ENCODE measurements at places on chromosomes 12 and 14.

DNA sequence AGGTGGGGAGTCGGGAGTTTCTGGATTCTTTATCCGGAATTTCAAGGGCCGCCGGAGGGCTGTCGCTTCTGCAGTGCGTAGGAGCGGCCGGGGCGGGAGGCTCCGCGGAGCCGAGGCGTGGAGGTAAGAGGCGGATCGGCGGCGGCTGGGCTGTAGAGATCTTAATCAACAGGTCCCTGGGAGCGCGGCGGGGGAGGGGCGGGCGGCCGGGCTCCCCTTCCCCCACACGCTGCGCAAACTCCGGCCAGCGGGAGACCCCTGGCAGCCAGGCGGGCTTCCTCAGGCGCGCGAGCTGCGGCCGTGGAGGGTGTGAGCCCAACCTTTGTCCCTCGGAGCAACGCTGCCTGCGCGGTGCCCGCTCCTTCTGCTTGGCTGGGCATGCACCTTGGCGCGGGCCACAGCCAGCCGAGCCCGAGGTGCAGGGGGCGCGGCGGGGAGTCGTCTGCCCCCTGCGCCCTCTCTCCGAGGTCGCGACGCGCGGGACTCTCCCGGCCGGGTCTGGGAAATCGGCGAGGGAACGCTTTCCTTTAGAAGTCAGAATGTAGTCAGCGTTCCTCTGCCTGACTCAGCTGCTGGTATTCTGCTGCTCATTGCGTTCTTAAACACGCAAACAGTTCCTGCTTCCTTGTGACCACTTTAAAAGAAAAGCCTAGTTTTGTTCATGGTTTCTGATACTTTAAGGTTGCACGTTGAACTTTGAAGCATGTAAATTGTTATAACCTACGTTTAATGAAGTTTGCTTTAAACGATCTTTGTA lies at the start of gene PALS1:
Gene PALS1 (plus strand): TSS at position 25 of the 757 bp plus-strand sequence. CDS start 37,736 bp downstream, outside the sequence.
- DNase-seq, result no peak

DNA sequence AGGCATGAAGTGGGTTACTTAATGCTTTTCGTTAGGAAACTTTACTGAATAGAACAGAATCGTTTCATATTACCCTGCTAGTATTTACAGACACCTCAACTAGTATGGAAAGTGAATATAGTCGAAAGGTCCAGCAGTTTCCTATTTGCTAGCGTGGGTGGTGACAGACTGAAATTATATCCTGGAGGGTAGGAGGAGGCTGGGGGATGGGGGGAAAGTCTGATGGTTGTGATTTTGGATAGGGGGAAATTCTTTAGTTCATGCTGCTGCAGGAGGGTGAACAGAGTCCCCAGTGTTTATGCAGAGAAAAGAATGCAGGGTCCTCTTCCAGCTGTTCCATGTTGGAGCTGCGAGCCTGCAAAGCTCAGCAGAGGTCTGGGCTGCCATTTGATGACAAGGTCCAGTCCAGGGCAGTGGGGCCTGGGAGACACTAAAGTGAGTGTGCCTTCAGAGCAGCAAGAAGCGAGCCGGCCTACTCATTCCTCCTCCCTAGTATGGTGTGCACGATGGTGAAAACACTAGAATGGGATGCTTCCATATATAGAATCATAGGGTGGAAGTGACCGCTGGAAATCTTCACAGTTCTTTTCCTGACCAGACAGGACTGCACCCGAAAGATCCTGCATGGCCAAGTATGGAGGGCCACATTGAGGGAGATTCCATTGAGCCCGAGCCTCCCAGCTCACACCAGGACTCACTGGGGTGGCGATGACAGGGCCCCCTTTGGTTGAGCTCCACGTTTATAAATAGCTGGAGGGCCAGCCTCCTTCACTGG lies 2.1 kb downstream of the SAMD4A start:
- DNase-seq, result no peak

GRCh38 chr12:92408072-92408900 lies 262.6 kb upstream of the BTG1 start:
- no peak for DNase-seq

DNA sequence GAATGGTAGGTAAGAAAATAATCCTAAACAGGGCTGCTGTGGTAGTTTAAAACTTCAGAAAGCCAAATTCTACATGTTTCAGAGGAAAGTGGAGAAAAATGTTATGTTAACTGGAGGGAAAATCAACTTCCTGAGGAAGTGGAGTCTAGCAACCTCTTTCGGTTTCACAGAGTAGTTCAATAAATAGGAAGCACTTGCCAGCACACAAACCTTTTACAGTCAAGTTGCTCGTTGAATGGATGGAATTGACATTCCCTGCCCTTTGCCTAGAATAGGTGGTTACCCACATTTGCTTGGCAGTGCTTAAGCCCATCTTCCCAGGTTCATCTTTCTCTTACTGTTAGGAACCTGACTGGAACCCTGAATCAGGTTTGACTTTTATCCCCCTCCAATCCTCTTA lies 15.9 kb downstream of the ANKRD13A start:
- no peak for DNase-seq

DNA sequence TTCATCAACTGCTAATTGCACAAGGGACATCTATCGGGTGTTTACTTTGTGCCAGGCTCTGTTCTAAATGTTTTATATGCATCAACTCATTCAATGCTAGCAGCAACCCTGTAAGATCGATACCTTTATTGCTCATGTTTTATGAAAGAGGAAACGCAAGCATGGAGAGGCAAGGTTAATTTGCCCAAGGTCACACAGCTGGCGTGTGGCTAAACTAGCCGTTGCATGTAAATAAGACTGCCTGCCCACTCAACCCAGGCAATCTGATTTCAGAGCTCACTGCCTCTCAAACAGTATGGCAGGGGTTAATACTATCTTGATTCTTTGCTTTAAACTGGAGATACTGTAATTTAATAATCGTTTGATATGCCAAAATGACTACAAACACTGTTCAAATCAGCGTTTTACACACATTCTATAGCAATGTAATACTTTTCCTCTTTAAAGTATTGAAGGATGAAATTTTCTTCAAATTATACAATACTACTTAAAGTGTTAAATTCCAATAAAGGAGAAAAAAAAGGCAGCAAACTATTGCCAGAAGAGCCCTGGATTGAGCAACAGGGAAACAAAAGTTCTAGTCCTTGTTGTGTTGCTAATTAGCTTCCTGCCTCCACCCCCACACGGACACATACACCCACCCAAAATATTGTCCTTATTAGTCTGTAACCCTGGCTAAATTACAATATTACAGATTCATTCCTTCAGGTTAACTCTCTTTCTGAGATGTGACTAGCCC lies 39.1 kb upstream of the DHRS7 start:
- no peak for DNase-seq

- no peak for DNase-seq
Observed at GRCh38 chr14:54362759-54363437, 33.9 kb upstream of the CDKN3 start.

GRCh38 chr12:3641428-3642018 lies 111.4 kb downstream of the CRACR2A start:
- DNase-seq, result no peak

- no peak for DNase-seq
Observed at GRCh38 chr14:70398706-70399431, 18.0 kb downstream of the SYNJ2BP start.

DNA sequence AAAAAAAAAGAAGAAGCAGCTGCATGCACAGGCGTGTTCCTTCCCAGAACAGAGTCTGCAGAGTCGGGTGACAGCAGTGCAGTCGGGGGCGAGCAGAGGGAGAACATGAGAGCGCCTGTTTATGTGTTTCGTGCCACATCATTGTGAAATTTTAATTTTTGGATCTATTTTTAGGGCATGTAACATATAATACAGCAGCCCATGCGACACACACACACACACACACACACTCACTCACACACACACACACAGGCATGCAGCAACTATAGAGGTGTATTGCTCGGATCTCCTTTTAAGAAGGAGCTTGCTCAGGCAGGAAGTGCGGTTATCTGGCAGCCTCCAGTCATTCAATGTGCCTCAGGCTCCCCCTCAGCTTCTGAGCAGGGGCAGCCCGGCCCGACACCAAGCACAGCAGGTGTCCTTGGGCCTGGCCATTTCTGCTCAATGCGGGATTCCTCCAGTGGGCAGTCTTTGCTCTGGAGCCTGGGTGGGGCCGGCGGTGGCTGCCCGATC lies 71.8 kb downstream of the ZNF664 start:
- DNase-seq, result no peak

- DNase-seq, result no peak
Observed at GRCh38 chr12:106841510-106842302, 67.2 kb downstream of the RIC8B start.

DNA sequence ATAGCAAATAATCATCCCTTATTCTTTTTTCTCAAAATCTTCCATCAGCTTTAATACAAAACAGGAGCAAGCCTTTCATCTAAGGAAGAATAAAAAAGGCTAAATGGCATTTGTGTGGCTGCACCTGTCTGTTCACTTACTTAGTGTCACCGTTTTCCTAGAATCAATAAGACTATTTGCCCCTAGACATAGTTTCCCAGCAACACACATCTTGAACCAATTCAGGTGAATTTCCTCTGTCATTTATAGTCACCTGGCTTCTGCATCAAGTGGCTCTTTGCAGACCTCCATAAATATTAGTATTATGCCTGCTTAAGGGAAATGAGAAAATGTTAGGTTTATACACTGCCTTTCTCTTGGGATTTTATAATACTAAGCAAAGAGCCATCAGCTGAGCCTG lies 17.4 kb upstream of the GCH1 start:
- DNase-seq, result no peak

DNA sequence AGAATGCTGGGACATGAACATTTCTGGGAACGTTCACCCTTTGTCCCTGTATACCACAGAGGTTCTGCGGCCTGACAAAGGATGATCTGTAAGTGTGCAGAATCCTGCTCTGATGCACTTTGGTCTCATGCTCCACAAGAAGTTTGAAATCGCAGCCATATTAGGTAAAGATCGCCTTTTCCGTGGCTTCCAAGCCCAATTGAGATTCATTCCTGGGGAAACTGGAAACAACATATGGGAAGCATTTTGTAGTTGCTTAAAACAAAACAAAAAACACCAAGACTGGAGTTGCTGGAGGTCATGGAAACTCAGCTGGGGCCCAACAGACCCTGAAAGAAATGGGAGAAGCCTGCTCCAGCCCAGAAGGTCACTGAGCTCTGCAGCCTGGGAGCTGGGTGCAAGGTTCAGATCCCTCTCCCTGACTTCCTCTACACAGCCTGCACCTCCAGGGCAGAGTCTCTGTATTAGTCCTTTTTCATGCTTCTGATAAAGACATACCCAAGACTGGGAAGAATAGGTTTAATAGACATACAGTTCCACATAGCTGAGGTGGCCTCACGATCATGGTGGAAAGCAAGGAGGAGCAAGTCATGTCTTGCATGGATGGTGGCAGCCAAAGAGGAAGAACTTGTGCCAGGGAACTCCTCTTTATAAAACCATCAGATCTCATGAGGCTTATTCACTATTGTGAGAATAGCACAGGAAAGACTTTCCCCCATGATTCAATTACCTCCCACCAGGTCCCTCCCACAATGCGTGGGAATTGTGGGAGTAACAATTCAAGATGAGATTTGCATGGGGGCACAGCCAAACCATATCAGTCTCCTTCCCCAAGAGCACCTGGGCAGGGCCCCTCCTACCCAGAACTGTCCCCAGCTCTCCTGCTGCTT lies 60.8 kb upstream of the CHGA start:
- no peak for DNase-seq

DNA sequence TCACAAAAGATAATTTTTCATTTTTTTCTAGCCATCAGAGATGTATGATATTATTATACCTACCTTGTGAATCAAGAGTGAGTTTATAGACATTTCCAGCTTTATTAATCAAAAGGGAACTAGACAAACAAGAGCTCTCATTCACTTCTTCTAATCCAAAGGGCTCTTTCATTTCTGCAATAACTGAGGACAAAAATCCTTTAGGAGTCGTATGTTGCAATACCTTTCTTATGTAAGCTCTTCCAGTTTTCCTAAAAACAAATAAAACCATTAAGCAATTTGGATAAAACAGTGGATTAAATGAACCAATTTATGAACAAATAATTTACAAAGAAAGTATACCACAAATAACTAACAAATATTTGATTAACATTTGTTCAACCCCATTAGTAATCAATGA lies 107.1 kb downstream of the CATSPERB start:
- DNase-seq, result no peak

GRCh38 chr12:43795716-43796280 lies 10.3 kb downstream of the TWF1 start:
- no peak for DNase-seq

GRCh38 chr12:101740566-101740965 lies 1.3 kb upstream of the SYCP3 start:
- no peak for DNase-seq

DNA sequence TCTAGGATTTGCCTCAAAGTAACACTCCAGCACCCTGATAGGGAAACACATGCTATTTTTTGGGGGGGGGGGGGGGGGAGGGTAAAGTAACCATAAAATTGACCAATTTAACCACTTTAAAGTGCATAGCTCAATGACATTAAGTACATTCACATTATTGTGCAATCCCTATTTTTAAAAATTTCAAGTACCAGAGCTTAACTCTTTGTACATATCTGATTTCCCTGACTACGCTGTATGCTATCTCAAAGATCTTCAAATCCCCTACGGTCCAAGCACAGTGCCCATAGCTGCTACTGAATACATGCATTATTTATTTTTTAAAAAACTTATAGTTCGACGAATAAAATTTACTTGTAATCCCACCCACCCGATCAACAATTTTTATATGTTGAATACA lies 63.0 kb downstream of the BCL2L14 start:
- no peak for DNase-seq

DNA sequence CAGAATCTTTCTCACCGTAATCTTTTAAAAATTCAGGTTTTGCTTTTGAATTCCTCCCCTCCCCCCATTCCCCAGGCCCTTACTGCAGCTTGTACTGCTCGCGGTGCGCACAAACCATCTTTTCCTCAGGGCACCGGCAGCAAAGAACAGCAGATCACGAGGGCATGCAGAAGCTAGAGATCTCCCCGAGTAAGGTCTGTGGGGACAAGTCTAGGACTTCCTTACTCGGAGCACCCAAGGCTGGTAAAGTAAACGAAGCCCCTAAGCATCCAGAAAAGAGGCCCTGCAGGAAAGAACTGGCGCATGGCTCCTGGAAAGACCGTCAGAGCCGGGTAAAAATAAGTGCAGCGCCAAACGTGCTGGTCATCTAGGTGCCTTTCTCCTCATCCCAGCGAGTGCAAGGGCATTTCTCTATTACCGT lies 727 bp downstream of the LDHB start:
- DNase-seq, result no peak

- DNase-seq, result no peak
Observed at GRCh38 chr14:29222671-29223268, 456.2 kb downstream of the FOXG1 start.

DNA sequence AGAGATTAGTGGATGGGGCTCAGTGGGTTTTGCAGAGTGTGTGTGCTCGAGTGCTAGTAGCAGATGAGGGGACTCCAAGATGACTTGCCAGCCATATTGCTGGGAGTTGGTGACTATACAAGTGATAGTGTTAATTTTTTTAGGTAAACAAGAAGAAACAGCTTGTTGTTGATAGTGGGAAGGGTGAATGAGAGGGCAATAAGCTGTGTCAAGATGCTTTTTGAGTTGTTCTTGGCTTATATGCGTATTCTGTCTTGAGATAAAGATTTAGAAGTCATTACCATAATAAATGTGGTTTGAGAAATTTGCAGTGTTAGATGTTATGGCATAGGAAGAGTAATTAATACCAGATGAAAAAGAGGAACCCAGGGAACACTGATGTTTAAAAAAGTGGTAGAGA lies 75.3 kb downstream of the RCOR1 start:
- DNase-seq, result no peak
